ENCODE measurements at places on chromosomes 12 and 14. TPM values are rescaled to one million over a fixed set of nuclear protein-coding genes. Genes with fewer than 3 reads are reported as not detected.

SPSB2 gene
- 35.6 TPM for total RNA-seq

PSME2 gene
- total RNA-seq = 67.2 TPM

SERPINA12 gene
- not detected for total RNA-seq

CD69 gene
- total RNA-seq = 7.3 TPM

LRRC10 gene
- total RNA-seq = not detected

DHRS4L2 gene
- total RNA-seq = 18.8 TPM

HCAR3 gene
- 8.0 TPM for total RNA-seq

ACVRL1 gene
- total RNA-seq = 86.6 TPM

DNA sequence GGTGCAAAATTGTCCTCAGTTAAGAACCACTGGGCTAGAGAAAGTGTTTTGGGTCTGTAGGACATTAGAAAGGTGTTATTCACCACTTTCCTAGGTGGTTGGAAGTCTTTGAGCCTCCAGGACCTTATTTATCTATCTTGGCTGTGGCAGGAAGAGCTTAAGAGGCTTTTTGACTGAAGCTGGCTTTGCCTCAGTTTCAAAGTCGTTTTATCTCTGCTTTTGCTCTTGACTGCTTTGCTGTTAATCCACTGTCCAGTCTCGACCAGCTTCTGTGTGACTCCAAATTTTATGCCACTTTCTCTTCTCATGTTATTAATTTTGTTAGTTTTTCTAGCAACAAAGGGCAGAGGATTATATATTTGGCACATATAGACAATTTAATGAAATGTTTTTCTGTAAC is 60.3 kb downstream of the PPHLN1 start:
- H3K4me1 ChIP-seq = peaks cover 10% of the 10 kb centered on the region
- no peaks in the 10 kb centered on the region for H3K36me3 ChIP-seq
- no peak overlapping the region for H3K4me3 ChIP-seq
- H3K27me3 ChIP-seq = no peaks in the 10 kb centered on the region

- no peak for DNase-seq
- peaks cover 24% of the 10 kb centered on the region for H3K36me3 ChIP-seq
- peaks cover 49% of the 10 kb centered on the region for H3K4me1 ChIP-seq
- peak overlapping the region; percentile 48 for H3K27ac ChIP-seq
- H3K27me3 ChIP-seq = no peaks in the 10 kb centered on the region
Measured at GRCh38 chr14:75459099-75459741, 31.4 kb downstream of the JDP2 start.

DNA sequence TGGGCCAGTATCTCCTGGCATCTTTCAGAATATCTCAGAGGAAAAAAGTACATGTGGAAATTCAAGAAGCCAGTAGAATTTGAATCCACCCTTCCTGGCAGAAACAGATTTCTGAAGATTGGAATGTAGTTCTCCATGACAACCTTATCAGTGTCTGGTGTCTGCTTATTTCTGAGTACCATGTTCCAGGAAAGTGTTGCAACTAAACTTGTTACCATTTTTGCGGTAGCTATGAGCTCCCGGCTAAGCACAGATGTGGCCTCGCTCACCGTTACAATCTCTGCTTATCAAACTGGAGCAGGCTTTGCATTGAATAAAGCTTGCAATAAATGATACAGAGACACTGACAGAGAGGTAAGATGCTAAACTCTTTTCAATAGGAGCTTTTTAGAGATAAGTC is 13.0 kb upstream of the ITPR2 start:
- H3K27me3 ChIP-seq = no peaks in the 10 kb centered on the region
- H3K36me3 ChIP-seq = no peaks in the 10 kb centered on the region

- peak; percentile 29 for DNase-seq
- H3K27me3 ChIP-seq = no peaks in the 10 kb centered on the region
- peak overlapping the region; percentile 99 for H3K27ac ChIP-seq
- no peaks in the 10 kb centered on the region for H3K36me3 ChIP-seq
Measured at GRCh38 chr14:105299654-105300541, 903 bp downstream of the BRF1 start.

DNA sequence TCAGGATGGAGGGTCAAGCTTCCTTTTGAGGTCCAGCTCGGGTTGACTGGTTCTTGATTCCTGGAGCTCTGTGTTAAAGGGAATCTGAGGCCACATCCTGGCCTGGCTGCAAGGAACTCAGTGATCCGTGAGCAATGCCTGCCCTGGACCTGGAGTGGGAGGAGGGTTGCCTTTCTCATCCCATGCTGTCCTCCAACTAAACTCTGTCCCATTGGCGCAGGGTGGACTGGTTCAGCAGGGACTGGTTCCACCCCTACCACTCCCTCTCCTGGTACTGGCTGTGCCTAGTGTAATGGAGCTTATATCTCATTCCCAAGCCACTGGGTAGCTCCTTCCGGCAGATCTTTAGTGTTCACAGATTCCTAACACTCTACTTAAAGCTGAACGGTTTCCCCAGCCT is 3.9 kb upstream of the CMKLR1 start:
- no peak for DNase-seq
- H3K27ac ChIP-seq = peak overlapping the region; percentile 17
- no peaks in the 10 kb centered on the region for H3K27me3 ChIP-seq
- H3K4me1 ChIP-seq = peaks cover 9% of the 10 kb centered on the region
- H3K36me3 ChIP-seq = no peaks in the 10 kb centered on the region

DNA sequence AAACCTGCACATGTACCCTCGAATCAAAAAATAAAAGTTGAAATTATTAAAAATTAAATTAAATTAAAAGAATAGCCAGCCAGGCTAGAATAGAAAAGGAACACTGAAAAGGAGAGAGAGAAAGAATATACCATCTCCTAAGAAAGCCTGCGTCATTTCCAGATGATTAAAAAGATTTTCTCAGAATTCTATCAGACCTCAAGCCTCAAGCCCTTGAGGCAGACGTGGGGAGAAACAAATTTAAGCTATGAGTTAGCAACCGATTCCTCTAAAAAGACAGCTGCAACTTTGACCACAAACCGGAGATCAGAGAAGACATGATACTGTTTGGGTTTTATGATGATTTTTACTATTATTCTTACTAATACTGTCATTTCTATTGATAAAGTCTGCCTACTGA is 138.3 kb downstream of the KSR2 start:
- no peaks in the 10 kb centered on the region for H3K4me1 ChIP-seq
- no peaks in the 10 kb centered on the region for H3K27me3 ChIP-seq
- H3K36me3 ChIP-seq = no peaks in the 10 kb centered on the region
- no peak overlapping the region for H3K27ac ChIP-seq
- DNase-seq = no peak

Measured in upper lobe of left lung (tissue), 6 donors.